Endothelial cell of umbilical vein (primary cell): ENCODE measurements at places on chromosomes 4 and X. TPM values are rescaled to one million over a fixed set of nuclear protein-coding genes. Genes with fewer than 3 reads are reported as not detected.

The CT45A10 gene
- total RNA-seq: not detected in 2 replicates

The CLDN2 gene
- not detected in 2 replicates for total RNA-seq

The MAGEE2 gene
- not detected in 2 replicates for total RNA-seq

The CENPVL2 gene
- total RNA-seq: not detected in 2 replicates

The IQSEC2 gene
- total RNA-seq: 9.4 and 9.9 TPM in 2 replicates

The LIMCH1 gene
- total RNA-seq: 18.6 and 32.8 TPM in 2 replicates

The VSIG4 gene
- not detected in 2 replicates for total RNA-seq

- no peak for DNase-seq
Observed at GRCh38 chr4:53490161-53490956, 100.9 kb downstream of the LNX1 start.

GRCh38 chr4:85005865-85006377 lies 39.4 kb upstream of the WDFY3 start:
- peak; percentile 54 for DNase-seq

- DNase-seq: no peak
Observed at GRCh38 chrX:33906971-33907370, 225.1 kb downstream of the FAM47A start.

DNA sequence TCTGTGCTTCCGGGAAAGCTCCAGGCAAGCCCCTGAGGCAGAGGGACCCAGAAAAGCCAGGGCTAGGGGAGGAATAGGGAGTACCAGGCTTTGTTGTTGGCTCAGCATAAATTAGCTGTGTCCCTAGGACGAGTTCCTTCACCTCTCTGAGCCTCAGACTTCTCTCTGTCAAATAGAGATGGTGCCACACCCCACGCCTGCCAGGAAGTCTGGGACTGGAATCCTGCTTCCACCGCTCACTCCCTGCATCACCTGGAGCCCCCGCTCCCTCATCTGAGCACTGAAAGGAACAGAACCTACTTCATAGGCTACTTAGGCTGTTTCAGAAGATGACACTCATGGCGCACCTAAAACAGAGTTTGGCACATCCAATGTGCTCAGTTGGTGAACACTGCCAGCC lies 8.1 kb upstream of the JAKMIP1 start:
- DNase-seq: no peak

GRCh38 chr4:3634894-3635820 lies 102.9 kb upstream of the LRPAP1 start:
- no peak for DNase-seq

GRCh38 chr4:5138389-5138788 lies 87.1 kb downstream of the STK32B start:
- no peak for DNase-seq

DNA sequence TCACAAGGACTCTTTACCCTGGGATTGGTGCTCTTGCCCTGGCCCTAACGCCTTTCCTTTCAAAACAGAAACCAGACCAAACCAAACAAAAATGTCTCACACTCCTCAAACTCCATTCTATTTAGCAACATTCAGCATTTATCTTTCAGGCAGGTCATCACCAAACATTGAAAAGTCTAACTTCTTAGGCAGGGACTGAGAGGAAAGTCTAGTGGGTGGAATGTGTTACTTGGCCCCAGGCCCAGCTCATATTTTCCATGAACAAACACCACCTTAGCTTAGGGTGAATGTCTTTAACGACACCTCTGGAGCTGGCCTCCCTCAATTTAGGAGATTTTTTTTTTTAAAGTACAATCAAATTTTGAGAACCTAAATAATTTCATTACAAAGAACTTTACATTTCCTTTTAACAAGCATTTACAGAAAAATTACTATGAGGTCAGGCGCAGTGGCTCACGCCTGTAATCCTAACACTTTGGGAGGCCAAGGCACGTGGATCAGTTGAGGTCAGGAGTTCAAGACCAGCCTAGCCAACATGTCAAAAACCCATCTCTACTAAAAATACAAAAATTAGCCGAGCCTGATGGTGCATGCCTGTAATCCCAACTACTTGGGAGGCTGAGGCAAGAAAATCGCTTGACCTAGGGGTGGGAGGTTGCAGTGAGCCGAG lies 10.2 kb upstream of the N4BP2 start:
- DNase-seq: peak; percentile 79

DNA sequence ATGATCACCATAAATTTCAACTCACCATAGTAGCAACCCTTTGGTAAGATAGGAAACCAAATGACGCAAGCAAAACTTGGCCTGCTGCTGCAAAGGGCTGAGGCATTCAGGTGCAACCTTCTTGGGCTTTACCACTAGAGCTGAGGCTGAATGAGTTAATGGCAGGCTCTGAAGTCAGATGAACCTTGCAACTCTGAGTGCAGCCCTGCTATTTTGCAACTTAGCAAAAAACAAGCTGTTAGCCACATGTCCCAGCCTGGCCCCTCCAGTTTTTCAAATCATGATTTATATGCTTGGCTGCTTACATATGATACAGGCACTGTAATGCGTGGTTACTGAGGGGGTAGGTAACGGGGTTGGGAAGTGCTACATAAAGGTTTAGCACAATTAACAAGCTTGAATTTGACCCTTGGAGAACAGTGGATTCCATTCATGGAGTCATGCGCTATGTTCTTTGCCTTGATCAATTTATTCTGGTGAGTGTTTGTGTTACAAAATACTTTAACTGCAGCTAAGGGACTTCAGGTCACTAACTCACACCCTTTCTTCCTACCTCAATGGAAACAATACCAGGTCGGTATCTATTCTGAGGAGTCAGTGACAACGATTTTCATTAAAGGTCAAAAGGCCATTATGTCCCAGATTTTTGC lies 80.5 kb upstream of the PPARGC1A start:
- DNase-seq: no peak

DNA sequence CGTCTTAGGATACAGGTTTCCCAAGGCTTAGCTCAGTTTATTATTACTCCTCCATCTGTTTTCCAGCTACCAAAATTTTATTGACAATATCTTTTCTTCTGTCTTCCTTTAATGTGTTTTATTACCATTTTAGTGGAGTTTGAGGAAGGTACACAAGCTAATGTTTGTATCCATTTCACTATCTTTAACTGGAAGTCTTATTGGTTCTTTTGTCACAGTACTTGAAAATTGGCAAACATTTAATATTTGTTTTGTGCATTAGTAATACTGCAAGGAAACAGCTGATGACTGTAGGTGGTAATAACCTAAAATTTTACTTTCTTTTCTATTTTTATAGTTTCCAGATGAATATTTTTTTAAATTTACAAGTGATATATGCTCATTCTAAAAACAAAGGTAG lies 9.3 kb upstream of the ARL9 start:
- no peak for DNase-seq

DNA sequence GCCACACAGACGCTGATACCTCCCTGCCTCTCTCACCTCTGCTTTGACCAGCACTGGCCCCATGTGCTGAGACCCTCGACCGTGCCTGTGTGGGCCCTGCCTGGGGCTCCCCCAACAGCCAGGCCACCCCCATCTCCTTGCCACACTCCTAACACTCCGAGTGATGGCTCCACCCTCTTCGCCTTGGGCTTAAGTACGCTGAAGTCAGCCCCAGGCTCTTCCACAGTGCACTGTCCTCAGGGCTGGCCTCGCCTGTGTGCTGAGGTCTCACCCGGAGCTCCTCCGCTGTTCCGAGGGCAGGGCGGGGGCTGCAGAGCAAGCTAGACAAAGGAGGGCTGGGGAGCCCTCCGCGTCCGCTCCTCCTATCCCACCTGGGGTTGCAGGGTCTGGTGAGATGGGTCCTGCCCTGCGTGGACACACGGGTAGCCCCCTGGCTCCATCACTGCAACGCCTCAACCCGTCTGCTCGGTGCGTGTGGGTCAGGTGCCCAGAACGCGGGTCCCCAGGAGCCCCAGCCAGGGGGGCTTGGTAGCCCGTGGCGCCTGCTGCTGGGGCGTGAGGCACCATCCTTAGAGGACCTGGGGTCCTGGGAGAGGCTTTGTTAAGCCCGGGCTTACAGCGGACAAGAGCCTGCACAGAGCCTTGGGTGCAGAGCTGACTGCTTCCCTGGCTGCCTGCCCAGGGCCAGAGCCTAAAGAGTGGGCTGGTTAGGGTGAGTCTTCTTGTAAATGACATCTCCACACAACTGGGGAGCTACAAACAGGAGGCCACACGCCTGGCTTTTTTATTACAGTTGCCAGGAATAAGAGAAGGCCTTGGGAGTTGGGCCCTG lies 42.6 kb upstream of the NKX1-1 start:
- DNase-seq: no peak

DNA sequence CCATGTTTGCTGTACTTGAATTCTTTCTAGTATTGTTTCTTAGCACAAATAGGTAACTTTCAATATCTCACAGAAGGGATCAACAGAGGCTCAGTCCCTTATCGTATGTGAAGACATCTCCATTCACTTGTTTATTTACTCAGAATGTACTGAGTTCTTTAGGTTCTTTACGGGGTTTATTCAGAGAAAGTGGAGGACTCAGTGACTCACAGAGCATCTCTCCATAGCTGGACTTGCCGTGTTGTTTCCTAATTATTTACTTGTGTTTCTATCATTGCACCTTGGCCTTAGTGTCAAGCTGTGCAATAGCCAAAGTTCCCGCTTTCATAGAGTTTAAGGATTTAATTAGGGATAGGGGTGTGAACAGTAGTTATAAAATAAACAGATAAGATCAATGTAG lies 57.1 kb downstream of the RHOH start:
- no peak for DNase-seq

GRCh38 chrX:85243761-85244449 lies at the start of the genes SATL1 and ZNF711:
Gene SATL1, minus strand, starts transcription at chrX:85243779. Its CDS starts 134,811 bp downstream, at chrX:85108968.
Gene ZNF711, plus strand, starts transcription at chrX:85243991. Its CDS starts 3,582 bp downstream, at chrX:85247573.
- peak; percentile 61 for DNase-seq

GRCh38 chrX:69148946-69149345 lies 16.3 kb downstream of the PJA1 start:
- no peak for DNase-seq

- no peak for DNase-seq
Observed at GRCh38 chr4:182717788-182718583, 199.2 kb downstream of the DCTD start.

DNA sequence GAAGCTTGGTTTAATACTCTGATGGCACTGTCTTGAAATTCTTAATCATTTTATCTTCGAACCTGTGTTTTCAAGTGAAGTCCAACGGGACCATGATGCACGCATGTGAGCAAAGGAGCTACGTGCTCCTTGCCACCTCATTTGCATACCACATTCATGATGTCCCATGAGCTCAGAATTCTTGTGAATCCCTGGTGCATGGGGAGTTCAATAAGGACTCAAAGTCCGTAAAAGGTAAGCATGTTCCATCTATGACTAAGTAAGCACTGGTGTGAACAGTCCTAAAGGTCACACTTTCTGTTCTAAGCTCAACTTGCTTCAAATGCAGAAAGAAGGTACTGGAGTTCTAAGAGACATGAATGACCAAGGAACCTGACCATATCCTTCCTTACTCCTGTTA lies 13.1 kb upstream of the GPM6B start:
- no peak for DNase-seq

GRCh38 chrX:132369617-132370326 lies 119.1 kb downstream of the MBNL3 start:
- no peak for DNase-seq

DNA sequence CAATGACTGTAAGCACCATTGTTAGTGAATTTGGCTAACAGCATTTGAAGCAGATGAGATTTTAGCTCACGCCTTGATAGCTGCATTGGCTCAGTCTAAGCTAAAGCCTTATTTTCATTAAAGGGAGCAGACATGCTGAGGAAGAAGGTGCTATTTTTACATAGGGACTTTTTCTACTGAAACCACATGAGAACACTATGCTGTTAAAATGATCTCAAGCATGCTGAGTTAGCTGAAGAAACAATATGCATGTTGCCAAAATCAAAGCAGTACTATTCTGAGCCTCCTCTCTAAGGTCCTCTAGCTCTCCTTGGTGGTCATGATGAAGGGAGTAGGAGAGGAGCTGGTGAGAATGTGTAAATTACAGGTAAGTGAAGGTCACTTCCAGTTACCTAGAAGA lies 134.4 kb upstream of the JADE1 start:
- DNase-seq: no peak
